Skin of body (tissue), 3 donors: ENCODE measurements at places on chromosomes 5 and 9. TPM values are rescaled to one million over a fixed set of nuclear protein-coding genes. Genes with fewer than 3 reads are reported as not detected.
A peak's percentile ranks its signal among the peaks of the same experiment; 100 is the strongest.

DNA sequence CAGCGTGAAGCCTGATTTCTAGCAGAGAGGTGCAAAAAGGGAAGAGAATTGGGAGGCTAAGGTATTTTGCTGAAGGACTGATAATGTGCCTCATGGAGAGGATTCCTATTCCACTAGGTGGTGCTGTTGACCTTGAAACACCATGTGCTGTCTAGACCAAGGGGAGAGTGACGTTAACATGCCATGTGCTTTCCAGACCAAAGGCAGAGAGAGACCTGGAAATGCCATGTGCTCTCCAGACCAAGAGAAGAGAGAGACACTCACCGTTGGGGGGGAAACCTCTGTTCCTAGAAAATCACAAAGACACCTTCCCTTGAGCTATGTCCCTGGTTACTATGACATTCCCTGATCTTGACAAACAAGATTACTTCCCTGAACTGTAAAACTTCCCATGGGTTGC is 286.0 kb upstream of the TUSC1 start:
- DNase-seq: no peak

GRCh38 chr5:77321793-77322394 is 111.4 kb downstream of the PDE8B start:
- DNase-seq: no peak

GRCh38 chr9:126836216-126836615 is 24.2 kb upstream of the ZBTB34 start:
- no peak for DNase-seq

DNA sequence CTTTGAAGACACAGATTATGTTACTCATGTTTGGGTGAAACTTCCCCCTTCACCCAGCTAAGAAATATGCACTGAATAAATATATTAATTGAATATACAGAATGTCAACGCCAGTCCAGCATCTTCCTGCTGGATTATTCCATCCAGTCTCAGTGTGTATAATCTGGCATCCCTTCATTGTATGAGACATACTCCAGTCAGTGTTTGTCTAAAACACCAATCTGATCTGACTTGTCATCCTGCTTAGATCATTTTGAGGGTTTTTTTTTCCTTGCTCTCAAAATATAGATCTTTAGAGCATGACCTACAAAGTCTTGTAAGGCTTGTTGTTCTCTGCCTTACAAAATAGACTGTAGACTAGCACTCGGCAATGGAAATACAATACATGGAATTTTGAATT is 195.1 kb downstream of the SMARCA2 start:
- no peak for DNase-seq

DNA sequence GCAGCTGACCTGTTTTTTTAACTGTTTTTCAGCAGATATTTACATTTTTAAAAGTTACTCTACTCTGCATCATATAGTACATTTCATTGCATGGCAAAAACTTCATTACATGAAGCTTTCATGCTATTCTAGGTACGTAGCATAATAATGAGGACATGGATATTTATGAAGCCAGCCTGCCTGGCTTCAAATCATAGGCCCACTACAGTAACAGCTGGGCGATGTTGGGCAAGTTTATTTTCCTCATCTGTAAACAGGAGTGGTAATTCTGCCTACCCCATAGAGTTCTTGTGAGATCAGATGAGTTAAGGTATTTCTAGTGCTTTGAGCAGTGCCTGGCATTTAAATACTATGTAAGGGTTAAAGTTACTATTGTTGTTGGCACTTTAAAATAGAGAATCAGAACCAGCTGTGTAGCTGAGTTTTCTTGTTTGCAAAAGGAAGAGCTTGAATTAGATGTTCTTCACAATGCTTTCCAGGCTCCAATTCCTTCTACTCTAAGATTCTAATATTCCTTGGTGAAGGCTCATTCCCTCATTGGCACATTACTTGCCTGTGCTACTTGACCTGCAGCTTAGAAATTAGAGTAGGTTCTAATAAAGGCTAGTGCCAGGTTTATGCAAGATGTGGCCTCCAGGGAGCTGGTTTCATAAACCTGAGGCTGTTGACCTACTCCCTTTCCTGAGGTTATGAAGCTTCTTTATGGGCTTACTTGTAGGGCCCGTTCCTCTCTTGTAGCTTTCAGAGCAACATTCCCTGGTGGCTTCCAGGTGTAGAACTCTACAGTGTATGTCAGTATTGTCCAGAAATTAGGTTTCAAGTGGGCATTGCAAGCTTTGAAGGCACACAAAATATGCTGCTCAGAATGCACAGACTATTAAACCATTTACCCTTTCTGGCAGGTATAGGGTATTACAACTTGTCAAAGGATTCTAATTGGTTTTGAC is 14.5 kb downstream of the ANP32B start:
- no peak for DNase-seq

GRCh38 chr5:117551236-117551635 is 976.6 kb upstream of the SEMA6A start:
- no peak for DNase-seq

DNA sequence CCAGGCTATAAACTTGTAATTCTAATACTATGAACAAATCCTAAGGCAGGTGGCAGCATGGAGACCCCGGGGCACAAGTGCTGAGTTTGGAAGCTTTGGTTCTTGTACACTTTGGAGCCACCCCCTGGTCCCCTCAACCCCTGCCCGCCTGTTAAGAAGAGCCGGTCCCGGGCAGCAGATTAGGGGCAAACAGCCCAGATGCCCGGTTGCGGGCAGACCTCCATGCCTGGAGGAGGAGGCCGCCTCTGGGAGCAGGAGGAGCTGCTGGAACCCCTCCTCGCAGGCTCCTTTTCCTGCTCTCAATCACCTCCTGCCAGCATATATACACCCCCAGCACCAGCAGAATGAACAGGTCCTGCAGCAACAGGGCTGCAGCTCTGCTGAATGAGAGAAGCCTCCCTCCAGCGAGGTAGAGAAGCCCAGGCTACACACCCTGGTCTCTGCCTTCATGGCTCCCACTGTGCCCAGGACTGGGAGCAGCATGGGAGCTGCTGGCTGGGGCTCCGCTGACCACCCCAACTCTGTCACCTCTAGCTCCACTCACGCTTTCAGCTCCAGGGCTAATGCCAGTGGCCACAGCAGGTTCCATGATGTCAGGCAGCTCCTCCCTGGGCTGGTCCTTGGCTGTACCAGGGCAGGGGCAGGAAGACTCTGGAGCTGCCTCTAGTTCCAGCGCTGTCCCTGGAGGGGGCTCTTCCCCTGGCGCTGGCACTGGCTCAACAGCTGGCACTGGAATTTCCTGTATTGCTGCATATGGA is 1713.5 kb upstream of the ACO1 start:
- DNase-seq: no peak

- no peak for DNase-seq
Measured at GRCh38 chr5:79795764-79796398, 106.2 kb downstream of the CMYA5 start.

DNA sequence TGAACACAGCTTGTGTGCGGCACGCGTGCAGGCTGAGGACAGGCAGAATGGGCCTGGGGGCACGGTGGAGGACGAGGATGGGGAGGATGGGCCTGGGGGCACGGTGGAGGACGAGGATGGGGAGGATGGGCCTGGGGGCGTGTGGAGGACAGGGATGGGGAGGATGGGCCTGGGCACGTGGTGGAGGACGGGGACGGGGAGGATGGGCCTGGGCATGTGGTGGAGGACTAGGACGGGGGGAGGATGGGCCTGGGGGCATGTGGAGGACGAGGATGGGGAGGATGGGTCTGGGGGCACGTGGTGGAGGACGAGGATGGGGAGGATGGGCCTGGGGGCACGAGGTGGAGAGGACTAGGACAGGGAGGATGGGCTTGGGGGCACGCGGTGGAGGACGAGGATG is 22.0 kb downstream of the FBXW5 start:
- DNase-seq: no peak

GRCh38 chr5:38780316-38780715 is 65.5 kb upstream of the OSMR start:
- DNase-seq: no peak

DNA sequence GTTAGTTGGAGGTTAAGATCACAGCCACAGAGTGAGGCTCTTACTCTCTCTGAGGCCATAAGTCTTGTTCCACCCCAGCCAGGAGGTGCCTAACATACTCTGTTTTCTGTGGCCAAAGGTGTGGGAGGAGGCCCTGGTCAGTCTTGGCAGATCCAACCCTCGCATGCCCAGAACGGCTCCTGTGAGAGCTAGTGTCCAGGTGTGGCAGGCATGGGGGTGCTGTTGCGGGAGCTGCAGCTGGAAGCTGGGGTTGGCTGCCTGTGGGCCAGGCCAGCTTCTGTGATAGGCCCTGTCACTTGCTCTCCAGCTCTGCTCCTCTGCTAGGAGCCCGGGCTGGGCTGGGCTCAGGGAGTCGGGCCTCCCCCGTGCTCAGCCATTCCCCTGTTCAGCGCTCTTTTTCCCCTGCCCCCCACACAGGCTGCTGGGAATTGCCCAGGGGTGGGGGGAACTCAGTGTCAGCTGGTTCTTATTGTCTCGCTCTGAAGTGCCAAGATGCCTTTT is 31.6 kb downstream of the IER5L start:
- DNase-seq: peak; percentile 92

- no peak for DNase-seq
Measured at GRCh38 chr5:147348046-147348445, 113.2 kb downstream of the STK32A start.

DNA sequence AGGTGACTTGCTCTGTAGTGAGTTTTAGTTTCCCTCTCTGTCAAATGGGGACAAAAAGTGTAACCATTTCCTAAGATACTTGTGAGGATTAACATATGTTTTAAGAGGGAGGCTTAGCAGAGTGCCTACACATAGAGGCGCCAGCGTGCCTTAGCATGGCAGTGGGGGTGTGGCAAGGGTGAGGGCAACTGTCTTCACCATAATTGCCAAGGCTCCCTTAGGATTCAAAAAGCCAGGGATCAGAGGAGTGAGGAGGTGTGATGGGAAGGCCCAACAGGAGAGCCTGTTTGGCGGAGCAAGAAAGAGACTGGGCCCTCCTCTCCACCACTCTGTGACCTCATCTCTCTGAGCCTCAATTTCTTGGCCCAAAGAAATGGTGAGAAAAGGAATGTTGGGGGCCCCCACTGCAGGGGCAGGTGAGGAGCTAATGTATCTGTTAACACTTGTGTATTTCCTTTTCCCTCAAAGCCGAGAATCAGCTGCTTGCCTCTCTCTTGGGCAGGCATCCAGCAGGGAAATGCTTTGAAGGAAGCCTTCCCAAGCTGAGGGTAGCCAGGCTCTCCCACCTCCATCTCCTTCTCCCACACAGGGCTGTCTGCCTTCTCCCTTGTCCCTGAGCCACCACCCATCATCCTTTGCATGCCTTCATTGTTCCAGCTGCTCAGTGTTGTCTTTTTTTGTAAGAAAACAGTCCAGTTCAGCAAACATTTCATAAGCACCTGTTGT is 76.0 kb downstream of the DAB2IP start:
- DNase-seq: no peak

- no peak for DNase-seq
Measured at GRCh38 chr9:128568470-128569078, 16.2 kb downstream of the SPTAN1 start.

DNA sequence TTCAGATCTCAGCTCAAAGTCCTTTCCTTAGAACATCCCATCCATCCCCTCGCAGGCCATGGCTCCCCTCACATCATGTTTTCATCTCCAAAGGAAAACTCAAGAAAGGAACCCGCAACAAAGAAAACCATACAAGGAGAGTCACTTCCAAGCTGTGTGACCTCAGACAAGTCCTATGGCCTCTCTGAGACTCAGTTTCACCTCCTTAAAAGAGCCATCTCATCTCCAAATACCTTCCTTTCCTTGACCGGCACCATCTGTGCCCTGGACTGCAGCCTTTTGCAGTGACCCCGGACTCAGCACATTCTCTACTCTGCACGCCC is 10.7 kb downstream of the CORO2A start:
- no peak for DNase-seq

DNA sequence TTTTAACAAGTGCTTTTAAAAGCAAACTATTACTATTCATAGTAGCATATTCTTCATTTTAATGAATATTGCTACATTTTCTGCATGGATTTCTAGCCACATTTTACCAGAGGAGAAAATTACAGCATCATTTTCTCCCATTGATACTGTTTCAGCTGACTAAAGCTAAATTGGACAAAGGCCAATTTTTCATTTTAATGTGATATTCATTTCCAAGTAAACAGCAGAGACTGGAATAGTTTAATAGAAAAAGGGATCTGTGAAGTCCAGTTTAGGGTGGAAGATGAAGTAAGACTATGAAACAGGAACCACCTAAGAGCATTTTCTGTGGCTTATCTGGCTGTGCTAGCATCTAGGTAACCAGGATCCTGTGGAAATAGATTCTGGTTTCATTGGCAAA is 128.1 kb downstream of the GIN1 start:
- DNase-seq: no peak

DNA sequence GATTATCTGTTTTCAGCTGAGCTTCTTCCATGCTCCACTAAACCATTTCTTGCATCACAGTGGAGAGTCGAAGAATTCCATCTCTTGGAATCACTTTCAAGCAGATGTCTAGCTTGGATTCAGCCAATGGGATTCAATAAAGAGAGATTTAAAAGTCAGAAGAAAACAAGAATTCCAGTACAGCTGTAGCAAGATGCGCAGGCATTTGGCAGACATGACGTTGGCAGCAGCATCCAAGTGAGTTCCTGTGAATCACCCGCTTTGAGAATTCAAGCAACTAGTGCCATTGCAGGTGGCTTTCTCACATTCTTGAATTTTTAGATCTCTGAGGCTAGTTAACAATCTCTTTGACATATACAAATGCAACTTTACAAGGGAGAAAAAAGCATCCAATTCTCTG is 467.0 kb downstream of the CDH10 start:
- no peak for DNase-seq

DNA sequence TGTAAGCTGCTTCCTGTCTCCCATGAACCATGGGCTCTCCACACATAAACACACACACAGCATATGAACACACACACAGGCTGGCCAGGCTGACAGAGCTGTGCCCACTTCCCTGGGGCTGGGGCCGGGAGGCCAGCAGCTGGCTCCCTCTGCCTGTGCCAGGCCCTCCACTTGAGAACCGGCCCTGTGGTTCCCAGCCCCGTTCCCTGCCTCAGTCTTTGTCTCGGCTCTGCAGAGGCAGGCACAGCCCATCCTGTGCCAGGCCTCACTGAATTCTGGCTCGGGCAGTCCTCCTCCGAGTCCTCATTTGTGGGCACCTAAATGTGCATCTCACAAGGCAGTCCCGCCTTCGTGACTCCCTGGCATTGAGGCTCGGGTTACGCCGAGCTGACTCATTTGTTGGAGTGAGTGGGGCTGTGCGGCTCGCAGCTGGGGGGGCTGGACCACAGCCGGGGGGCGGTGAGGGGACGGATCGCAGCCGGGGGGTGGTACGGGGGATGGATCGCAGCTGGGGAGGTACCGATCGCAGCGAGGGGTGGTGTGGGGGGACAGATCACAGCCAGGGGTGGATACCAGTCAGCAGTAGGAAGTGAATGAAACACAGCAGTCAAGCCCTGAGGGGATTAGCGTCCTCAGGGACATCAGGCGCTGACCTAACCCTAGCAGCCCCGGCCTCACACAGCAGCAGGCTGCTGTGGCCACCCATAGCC is 72.3 kb downstream of the PSMB7 start:
- peak; percentile 60 for DNase-seq

- no peak for DNase-seq
Measured at GRCh38 chr5:149310488-149310887, 34.8 kb upstream of the GRPEL2 start.

Gene RXRA
- 29.6 TPM for total RNA-seq

Gene SYK
- 10.2 TPM for total RNA-seq

Gene PRSS3
- total RNA-seq: 6.9 TPM

Gene UNC13B
- total RNA-seq: 13.9 TPM

Gene PCDHGA12
- 3.9 TPM for total RNA-seq

Gene SLC6A3
- total RNA-seq: not detected

Gene CCNO
- total RNA-seq: 0.20 TPM

Gene SPINK6
- not detected for total RNA-seq

Gene ROPN1L
- 0.79 TPM for total RNA-seq

Gene POLR3G
- 2.4 TPM for total RNA-seq

Gene LRRTM2
- 0.59 TPM for total RNA-seq

Gene IFNB1
- not detected for total RNA-seq

Gene ANKS6
- 5.6 TPM for total RNA-seq

Gene RPL37
- 1,466 TPM for total RNA-seq
